ENCODE measurements at places on chromosomes 2 and 18.
A peak's percentile ranks its signal among the peaks of the same experiment; 100 is the strongest.

DNA sequence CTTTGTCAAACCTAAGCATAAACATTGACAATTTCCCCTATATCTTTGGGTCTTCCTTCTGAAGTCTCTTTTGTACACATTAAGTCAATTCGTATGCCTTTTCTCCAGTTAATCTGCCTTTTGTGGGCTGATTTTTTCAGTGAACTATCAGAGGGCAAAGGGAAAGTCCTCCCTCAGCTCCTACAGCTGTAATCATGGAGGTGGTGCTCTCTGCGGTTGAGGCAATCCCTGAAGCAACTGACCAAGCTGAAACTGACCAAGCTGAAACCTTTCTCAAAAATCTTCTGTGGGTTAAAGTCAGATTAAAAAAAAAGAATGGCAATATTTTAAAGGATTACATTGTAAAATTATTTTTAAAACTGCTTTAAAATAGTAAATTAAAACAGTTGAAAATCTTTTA is 105.8 kb upstream of the DNAJC10 start:
- no peak for DNase-seq

DNA sequence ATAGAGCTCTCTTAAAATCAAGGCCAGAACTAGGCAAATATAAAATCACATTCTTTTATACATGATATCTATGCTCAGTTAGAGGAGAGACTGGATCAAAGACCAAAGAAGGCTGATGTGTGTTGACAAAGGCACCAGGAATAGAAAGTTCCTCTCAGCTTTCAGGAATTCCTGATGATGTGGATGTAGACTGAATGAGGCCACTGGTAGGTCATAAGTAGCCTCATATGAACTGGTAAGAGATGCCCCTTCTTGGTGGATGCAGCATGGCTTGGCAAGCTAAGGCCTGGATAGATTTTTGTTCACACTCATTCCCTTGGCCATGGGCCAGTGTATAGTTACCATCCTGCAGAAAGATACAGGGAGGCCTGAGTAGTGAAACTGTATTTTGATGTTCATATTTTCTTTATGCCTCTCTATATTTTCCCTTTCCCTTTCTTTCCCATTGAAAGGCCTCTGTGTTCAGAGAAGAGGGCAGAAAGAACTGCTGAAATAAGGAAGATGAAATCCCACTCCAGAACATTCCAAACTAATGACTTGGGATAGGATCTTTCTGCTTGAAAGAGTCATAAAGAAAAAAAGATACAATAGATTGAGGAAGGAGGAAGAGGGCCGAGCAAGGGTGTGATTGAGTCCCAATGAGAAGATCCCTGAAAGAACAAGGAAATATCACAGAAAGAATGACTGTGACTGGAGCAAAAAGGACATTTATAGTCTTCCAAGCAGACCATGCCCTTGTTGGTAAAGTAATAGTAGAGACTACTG is 2182.7 kb upstream of the PIK3C3 start:
- no peak for DNase-seq

DNA sequence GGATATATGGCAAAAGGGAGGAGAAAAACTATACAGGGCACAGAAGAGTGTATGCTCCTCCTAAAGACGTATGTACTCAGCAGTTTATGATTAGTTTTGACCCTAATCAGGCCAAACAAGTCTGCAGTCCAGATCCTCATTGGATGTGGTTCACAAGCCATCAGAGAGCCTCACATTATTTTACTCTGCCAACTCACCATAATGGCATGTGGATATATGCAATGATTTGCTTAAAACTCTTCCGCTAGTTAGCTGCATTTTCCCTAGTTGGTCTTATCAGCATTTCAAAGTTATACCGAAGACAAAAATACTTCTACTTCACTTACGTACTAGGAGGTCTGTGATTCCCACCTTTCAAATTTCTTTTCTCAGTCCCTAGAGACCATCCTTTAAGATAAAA is 198.4 kb downstream of the CMPK2 start:
- DNase-seq, result no peak

DNA sequence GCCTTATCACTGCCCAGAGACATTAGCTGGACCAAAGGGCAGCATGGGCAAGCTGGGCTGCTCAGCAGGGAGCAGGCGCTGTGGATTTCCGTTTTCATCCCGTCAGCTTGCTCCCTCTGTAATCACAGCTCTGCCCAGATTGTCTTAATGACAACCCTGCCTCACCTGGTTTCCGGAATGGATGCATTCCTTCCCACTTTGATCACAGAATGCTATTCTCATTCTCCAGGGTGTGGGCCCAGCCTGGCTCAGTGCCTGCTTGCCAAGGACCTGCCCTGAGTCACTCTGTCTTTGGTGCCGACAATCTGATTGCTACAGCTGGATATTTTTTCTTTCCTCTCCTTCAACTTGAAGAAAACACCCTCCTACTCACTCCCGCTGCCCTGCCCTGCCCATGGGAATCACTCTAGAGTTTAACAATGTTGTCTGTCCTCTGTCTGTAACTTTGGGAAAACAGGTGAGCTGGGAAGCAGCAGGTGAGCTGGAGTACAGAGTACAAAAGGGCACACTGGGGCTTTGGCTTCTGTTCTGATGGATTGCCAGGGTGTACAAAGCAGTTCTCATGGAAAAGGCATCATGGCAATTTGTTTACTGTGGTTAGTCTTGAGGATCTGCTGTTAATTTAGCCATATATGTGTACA is 27.2 kb upstream of the FAM136A start:
- DNase-seq, result no peak

DNA sequence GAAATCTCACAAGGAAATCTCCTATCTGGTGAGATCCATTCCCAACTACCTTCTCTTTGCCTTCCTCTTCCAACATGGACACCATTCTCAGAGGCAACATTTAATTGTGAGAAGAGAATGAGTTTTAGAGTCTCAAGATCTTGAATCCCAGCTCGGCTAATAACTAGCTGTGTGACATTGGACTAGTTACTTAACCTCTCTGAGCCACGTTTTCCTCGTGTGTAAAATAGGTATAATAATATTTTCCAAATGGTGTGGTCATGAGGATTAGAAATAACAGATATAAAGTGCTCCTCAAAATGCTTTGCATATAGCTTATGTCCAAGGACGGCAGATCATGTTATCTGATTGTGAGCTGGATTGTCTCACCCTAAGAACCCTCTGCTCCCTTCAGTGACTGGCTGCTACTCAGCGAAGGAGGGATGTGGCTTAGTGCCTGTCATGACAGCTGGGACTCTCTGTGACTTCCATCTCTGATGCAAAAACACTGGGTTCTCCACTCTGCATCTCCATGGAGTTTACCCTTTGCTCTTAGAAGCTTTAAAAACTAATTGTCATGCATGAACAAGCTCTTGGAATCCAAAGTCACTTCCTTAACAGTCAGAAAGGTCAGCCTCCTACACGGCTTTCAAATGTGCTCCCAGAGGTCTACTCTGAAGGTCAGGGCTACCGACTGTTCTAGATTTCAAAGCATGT is 38.4 kb upstream of the MRPL19 start:
- DNase-seq, result no peak

- no peak for DNase-seq
Observed at GRCh38 chr2:59032499-59032898, 791.4 kb upstream of the FANCL start.

GRCh38 chr2:50535971-50536759 is 495.8 kb downstream of the NRXN1 start:
- no peak for DNase-seq

GRCh38 chr2:27240406-27240805 is 22.4 kb downstream of the SLC30A3 start:
- no peak for DNase-seq

GRCh38 chr2:102664471-102664909 is 45.1 kb downstream of the SLC9A2 start:
- peak; percentile 1 for DNase-seq

DNA sequence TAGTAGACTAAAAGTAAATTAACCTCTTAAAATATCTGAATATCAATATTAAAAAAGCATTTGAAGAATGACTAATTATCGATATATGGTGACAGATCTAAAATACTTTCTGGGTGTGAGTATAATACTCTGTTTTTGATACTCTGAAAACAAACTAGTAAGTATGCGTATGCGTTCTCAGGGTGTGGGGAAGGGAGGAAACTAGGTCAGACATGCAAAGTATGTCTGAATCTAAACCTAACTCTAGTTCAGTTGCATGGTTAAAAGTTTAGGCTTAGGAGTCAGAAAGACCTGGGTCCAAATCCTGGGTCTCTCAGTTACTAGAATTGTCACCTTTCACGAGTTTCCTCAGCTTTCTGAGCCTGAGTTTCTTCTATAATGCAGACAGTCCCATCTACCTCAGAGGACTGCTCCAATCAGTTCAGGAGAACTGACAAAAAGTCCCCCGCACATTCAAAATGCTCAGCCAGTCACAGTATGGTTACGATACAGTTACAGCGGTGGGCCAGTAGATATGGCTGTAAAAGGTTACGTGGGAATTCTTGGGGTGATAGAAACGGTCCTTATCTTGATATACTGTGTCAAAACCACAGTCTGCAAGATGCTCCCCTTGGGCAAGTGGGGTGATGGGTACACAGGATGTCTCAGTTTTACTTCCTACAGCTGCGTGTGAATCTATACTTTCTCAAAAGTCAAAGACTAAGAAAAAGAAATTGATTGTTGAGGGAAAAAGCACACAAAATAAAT is 29.2 kb downstream of the UNC50 start:
- peak; percentile 73 for DNase-seq

GRCh38 chr2:43222475-43223309 is 3.7 kb downstream of the ZFP36L2 start:
- DNase-seq, result peak; percentile 27

DNA sequence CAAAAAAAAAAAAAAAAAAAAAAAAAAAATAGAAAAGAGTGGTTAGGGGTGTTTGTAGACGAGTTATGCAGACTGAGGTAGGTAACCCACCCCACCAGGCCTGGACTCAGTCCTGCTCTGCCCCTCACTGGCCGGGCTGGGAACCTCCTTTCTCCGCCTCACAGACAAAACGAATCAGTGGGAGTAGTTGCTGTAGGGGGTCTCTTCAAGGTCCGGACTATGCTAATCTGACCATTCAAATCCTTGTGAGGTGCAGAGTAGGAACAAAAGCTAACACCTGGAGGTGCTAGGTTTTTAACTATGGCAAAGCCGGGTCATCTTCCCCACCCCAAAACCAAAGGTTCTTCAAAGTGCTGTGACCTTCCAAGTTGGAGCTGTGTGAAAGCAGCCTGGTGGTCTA is 223.7 kb downstream of the SLC4A3 start:
- DNase-seq, result no peak

- DNase-seq, result no peak
Observed at GRCh38 chr2:157196956-157197355, 60.5 kb upstream of the GALNT5 start.

DNA sequence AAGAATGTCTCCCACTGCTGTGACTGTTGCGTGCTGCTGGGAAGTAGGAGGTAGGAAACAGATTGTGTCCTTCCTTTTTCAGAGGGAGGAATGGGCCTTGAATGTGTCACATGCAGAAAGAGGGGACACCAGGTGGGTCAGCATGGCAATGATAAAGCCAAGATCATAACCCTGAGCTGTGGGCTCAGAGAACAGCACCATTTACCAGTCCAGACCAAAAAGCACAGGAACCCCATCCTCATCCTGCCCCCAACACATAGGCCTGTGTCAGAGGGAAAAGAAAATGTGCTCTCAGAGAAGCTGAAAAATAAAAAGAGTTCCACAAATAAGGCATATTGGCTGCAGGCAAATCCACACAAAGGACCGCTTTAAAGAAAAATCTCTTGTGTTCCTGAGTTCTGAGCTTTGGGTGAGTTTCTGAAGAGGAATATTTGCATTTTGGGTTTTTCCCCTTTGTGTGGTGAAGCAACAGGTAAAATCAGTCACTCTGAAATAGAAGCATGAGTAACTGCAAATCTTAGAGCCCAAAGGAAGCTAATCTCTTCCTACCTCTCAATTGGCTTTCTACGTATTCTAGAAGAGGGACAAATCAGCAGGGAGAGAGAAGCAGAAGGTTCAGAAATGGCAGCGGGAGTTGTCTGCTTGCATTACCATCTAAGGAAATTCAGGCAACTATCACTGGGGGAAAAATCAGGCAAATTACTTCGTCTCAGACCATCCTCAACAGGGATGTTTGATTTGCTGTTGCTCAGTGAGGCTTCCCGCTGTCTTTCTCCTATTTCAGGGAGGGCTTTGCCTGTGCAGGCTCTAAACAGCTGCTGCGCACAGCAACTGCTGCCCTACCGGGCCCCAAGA is 106.8 kb downstream of the BCL11A start:
- DNase-seq, result no peak

DNA sequence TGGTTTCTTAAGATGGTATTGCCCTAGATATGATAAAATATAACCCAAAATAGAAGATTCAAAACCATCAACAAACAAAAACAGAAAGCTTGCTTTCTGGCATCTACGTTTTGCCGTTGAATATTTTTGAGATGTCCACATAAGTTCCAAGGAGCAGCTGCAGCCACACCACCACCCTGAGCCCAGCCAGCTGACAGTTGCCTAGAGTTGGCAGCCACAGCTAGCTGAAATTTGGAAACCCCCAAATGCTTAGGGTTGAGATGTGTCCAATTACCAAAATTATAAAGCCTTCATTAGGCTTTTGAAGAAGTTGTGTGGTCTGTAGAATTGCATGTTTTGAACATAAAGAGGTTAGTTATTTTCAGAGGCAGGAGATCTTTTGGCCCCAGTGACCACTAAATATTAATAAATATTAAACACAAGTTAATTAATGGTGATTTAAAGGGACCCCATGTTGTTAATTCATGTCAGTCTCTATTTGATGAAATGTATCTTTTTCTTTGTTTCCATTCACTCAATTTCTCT is 118.1 kb upstream of the DTNA start:
- DNase-seq, result no peak

GRCh38 chr18:32930695-32931301 is 158.0 kb upstream of the KLHL14 start:
- no peak for DNase-seq

DNA sequence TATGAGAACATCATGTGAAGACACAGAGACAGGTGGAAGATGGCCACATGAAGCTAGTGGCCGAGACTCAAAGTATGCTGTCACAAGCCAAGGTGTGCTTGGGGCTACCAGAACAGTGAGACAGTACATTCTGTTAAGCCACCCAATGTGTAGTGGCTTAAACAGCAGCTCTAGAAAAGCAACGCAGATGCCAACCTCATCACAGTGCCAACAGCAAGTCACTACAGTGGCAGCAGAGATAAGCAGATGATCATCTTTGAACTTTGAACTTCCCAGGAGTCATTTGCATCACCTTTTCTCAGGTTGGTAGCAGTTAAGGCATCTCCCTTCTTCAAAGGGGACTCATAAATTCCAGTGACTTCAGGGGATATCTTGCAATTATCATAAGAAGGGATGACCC is 394.4 kb downstream of the LRP1B start:
- DNase-seq, result no peak

DNA sequence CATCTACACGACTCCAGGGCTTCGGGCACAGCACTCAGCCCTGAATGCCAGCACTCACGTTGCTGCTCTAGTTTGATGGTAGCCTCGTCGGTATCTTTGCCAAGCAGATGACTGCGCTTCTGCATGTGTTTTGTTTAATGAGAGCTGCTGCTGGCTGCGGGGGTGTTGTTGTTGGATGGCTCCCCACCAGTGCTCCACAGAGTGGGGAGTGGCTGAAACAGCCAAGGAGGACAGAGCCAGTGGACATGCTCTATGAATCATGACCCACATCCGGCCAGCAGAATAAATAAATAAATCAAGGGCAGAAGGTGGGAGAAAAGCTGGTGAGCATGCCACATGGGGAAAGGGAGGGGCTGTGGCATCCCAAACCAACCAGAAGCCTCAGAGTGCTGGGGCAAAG is 131.2 kb upstream of the SOX11 start:
- DNase-seq, result no peak

All from CD4-positive, alpha-beta T cell treated with Interleukin-21 for 1 hour (primary cell).